ENCODE measurements at places on chromosomes 12 and 14. TPM values are rescaled to one million over a fixed set of nuclear protein-coding genes. Genes with fewer than 3 reads are reported as not detected.

DNA sequence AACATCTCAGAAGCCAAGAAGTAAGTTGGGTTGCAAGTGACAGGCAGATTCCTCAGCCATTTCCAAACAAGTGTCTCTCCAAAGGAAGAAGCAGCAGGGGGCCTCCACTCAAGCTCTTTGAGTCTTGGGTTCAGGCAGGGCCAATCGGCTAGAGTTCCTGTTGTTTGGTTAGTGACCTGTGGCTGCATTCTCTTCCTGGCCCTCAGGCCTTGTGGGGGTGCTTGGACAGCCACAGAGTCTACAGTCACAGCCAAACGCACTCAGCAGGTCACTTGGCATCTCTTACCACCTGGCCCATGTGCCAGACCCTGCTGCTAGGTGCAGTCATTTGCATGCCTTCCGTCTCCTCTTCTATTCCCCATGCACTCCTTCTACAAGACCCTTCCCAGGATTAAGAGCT, 353.9 kb downstream of the GRIN2B start:
- DNase-seq: no peak

CD4 gene
- 368 TPM for total RNA-seq

DNA sequence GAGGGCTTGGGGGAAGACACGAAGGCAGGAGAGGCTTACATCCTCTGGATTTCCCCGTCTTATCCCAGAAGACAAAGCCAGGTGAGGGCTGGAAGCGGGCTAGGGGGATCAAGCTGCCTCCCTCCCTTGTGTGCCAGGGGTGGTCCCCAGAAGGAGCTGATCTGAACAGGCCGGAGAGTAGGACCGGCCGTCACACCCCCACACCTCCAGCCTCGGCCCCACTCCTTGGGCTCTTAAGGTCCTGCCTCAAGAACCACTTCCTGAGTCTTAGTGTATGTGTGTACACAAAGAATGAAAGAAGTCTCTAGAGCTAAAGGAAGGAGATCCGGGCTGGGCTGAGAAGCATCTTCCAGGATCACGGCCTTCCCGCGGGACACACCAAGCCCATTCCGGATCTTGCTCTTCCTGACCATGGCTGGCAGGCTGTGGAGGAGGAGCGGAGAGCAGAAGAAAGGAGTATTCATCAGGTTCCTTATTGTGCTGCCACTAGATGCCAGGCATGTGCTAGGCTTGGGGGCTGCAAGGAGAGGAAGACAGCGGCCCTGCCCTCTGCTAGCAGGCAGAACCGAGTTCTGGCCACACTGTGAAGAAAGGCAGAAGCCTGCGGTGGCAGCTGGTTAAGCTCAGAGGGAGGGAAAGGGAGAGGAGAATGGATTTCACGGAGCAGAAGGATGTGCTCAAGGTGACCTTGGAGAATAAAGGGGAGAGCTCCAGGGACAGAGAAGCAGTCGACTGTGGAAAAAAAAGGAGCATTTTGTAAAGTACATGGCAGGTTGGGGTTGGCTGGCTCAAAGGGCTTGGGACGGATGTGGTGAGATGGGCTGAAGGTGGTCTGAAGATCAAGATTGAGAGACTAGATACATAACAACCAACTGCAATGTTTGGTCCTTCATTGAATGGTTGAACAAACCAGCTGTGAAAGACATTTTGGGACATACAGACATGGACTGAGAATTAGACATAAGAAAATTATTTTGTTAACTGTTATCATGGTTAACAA, 1.3 kb upstream of the CD63 start:
- no peak for DNase-seq

DNA sequence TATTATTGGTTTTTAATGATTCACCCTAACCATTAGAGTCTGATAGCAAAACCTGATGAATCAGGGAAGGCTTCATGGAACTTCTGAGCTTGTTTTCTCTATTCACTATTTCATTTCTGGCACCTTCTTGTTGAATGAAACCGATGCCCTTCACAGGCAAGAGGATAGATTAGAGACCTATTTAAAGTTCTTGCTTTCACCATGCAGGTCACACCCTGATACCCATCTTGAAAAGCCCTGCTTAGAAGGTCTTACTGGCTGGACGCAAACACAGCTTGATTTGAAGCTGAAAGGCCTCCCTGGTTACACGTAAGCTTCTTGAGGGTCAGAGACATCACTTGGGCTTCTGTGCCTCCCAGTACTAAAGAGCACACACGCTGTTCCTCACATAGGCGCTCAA, 29.2 kb downstream of the TMEM229B start:
- no peak for DNase-seq

DNA sequence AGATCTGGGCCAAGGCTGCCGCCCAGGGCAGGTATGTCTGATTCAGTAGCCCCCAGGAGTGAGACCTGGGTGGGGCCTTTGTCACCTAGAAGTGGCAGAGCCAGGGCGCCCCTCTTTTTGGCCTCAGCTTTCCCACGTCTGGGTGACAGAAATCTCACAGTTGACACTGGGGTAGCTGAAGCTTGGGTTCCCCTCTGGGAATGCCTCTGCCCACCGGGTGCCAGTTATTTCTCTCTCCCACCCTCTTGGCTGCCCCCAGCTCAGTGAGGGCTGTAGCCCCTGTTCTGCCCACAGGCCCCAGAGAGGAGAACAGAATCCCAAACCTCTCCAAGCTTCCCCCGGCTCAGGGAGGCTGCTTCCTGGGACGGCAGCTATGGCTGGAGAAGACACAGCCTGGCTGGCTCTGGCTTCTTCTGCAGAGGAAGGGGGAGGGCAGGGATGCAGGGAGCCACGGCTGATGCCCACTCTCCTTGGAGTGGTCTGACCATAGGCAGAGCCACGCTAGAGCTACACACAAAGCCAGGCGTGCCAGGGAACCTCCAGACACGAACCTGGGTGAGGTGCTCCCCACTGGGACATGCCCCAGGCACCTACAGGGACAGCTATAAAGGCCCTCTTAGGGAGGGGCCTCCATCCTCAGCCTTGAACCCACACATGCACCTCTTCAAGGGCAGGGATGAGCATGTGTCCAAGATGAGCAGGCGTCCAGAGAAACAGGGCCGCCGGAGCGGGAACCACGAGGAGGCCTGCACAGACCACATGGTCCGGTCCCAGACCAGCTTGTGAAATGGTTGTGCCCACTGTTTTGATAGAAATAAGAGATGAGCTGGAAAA, 51.7 kb downstream of the BEGAIN start:
- no peak for DNase-seq

TAS2R14 gene
- 2.6 TPM for total RNA-seq

GRCh38 chr14:24958271-24958670, 91.7 kb downstream of the STXBP6 start:
- DNase-seq: no peak

Data from activated T-helper 2 cell treated with anti-CD3 and anti-CD28 coated beads, Interferon-gamma antibody, Interleukin-2, Interleukin-4, amounts not matched to agents 10 μg/mL and 5 μg/mL and 100 μg/mL, durations not matched to agents 14 hours and 24 hours and 36 hours (primary cell).